ENCODE measurements at places on chromosomes 11 and 22.

- DNase-seq = no peak
Observed at GRCh38 chr11:133047771-133048115, 484.6 kb downstream of the OPCML start.

DNA sequence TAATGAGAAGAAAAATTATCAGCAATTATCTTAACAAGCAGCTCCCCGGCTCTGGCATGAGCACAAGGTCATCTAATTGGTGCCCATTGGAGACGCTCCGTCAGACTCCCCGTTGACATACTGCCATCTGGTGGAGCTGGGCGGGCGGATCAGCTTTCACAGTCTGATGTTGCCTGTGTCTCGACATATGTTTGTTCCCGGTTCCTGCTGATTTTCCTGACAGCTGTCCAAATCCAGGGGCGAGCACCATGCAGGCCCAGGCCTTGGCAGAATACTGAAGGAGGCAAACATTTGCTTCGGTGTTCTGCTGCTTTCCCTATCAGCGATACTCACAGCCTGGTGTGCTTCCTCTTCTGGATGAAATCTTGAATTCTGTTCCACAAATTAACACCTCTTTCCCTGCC lies 43.8 kb upstream of the BARX2 start:
- DNase-seq = peak; percentile 66

- DNase-seq = no peak
Observed at GRCh38 chr22:35043252-35043933, 22.6 kb upstream of the ISX start.

DNA sequence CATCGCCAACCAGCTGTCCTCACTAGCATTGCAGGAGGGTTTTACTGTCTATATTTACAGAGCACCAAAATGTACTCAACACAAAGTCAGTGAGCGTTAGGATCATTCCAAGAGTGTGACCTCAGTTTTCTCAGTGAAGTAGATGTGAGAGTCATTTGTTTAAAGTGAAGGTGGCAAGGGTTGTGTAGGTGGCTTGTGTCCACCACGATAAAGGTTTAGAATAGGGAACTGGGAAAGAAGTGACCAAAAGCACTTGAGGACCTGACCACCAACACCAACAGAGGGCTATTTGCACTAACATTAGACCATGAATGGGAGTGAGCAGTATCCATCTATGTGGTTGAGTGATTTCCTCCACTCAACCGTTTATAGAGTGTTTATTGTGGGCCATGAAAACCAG lies 152.5 kb upstream of the POU2AF2 start:
- DNase-seq = no peak

GRCh38 chr22:42880815-42881214 lies 23.7 kb upstream of the ARFGAP3 start:
- no peak for DNase-seq

DNA sequence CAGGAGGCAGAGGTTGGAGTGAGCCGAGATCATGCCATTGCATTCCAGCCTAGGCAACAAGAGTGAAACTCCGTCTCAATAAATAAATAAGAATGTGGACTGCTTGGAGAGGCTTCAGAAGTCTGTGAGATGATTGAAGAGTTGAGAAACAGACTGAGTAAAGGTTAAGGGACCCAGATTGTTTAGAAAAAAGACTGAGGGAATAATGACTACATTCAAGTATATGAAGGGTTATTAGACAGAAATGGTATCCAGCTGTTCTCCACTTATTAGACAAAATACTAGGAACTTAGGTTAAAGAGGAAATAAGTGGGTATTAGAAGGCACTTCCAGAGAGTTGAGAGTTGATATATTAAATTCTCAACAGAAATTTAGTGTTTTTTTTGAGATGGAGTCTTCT lies 10.5 kb upstream of the YAP1 start:
- DNase-seq = no peak

DNA sequence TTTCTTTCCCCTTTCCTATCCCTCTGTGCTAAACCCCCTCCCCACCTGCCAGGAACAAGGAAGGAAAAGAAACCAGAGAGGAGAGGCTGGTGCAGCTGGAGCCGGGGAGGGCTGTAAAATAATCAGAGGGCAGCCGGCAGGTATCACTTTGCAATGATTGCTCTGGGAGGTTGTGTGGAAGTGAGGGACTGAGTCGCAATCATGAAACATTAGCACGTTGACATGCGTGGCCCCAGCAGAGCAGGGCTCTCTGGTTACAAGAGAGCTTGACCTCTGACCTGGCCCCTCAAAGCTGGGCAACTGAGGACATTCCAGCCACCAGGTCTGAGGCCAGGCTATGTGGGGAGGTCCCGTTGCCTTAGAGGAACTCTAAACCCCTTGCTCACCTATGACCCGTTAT lies 170.8 kb upstream of the BDNF start:
- no peak for DNase-seq
